Activated naive CD8-positive, alpha-beta T cell treated with anti-CD3 and anti-CD28 coated beads for 36 hours (primary cell): ENCODE measurements at places on chromosomes 2 and 18. TPM values are rescaled to one million over a fixed set of nuclear protein-coding genes. Genes with fewer than 3 reads are reported as not detected.

GRCh38 chr18:5527603-5528002 is 16.2 kb downstream of the EPB41L3 start:
- H3K4me3 ChIP-seq = no peak overlapping the region
- H3K36me3 ChIP-seq = no peaks in the 10 kb centered on the region
- H3K27ac ChIP-seq = no peak overlapping the region
- H3K27me3 ChIP-seq = peaks cover 25% of the 10 kb centered on the region

Gene KCNG2
- not detected for total RNA-seq

Gene NT5DC4
- not detected for total RNA-seq

DNA sequence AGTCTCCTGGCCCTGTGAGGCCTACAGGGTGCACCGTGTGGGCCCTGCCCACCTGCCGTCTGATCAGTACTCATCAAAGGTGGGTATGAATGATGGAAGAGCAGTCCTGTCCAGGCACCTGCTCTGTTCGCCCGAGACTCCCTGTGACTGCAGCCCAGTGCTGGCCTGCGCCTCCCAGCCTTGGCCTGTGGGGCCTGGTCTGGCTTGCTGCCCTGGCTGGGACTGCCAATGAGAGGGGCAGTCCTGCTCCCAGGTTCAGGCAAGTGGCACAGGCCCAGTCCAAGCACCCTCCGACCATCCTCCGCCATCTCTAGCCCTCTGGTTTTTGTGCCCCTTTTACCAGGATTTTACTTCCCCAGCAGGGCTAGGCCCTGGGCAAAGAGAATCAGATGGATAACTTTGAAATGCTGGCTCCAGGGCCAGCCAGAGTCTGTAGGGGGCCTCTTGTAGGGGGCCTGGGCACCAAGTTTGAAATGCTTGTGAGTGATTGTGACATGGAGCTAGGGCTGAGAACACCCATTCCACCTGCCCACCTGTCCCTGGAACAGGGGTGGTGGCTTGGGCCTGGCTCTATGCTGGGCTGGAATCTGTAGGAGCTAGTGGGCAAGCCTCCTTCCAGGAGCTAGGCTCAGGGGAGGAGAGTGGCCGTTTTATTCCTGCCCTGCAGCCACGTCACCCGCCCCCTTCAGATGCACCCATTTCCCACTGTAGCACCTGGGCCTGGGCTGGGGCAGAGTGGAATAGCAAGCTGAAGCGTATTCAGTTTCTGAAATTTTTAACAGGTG is 8.7 kb upstream of the HS6ST1 start:
- peaks cover 8% of the 10 kb centered on the region for H3K27me3 ChIP-seq
- H3K27ac ChIP-seq = no peak overlapping the region
- no peak for DNase-seq
- peaks cover 9% of the 10 kb centered on the region for H3K36me3 ChIP-seq
- H3K4me1 ChIP-seq = peaks cover 10% of the 10 kb centered on the region

Gene OTX1
- total RNA-seq = not detected

DNA sequence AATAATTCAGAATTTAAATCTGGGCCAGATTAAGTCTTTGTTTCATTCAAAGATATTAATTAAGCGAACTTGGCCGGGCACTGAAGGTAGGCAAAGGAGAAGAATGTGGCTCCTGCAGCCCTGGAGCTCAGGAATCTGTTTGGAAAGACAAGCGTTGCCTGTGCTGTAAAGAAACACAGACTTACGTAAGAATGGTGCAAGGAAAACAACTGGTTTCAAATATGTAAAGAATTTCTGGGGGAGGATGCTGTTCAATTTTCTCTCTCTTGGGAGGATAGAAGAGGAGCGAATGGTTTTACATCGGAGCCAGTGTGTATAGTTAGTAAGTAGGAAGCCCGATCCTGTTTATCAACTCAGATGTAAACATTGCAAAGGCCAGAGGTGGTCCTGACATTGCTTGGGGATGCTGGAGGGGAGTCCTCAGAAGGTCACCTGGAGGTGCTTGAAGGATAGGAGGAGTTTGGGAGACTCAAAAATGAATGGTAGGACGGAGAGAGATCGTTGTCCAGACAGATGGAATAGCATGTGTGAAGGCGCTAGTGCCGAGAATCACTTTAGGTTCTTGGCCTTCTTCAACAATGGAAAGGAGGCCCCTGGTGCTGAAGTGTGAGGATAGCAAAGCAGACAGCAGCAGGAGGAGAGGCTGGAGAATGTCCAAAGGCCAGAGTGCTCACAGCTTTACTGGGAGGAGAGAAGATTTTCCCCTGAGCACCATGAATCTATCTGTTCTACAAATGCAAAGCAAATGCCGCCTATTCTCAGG is 456.1 kb downstream of the LPIN1 start:
- no peaks in the 10 kb centered on the region for H3K27me3 ChIP-seq
- H3K27ac ChIP-seq = no peak overlapping the region
- no peaks in the 10 kb centered on the region for H3K36me3 ChIP-seq
- H3K4me3 ChIP-seq = no peak overlapping the region
- no peaks in the 10 kb centered on the region for H3K4me1 ChIP-seq

DNA sequence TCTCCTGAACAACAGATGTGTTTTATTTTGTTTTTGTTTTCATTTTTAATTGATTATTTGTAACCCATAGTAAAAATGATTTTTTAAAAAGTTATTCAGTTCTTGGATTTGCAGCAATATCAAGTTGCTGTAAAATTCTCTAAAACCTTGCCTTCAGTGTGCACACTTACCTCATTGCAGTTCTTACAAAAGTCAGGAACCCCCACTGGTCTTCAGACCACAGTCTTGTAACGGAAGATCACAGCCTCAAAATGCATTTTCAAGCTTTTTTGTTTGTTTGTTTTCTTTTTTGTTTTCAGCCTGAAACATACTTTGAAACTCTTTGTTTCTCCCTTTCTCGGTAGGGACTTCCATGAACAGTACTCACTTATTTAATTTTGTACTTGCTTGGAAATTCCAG is 1012.8 kb upstream of the GYPC start:
- no peaks in the 10 kb centered on the region for H3K4me1 ChIP-seq
- H3K4me3 ChIP-seq = no peak overlapping the region

DNA sequence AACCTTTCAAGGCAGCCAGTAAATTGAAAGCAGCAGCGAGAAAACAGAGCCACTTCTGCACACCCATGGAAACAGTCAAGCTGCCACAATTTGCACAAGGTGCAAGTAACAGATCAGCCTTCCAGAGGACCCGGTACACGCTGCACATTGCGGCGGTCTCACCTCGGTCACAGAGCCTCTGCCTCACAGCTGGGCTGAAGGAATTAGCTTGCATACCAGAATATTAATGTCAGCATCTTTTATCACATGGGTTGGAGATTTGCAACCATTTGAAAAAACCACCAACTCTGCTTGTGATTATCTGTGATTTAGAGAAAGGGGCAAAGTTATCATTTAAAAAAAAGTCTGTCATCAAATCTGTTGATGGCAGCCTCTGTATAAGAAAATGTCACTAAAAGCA is 330.5 kb upstream of the TCF4 start:
- DNase-seq = no peak
- no peaks in the 10 kb centered on the region for H3K4me1 ChIP-seq
- H3K4me3 ChIP-seq = no peak overlapping the region
- H3K36me3 ChIP-seq = no peaks in the 10 kb centered on the region
- H3K27me3 ChIP-seq = no peaks in the 10 kb centered on the region
- no peak overlapping the region for H3K27ac ChIP-seq

- H3K4me3 ChIP-seq = no peak overlapping the region
- H3K36me3 ChIP-seq = no peaks in the 10 kb centered on the region
- no peak for DNase-seq
Observed at GRCh38 chr2:237663517-237664110, 36.2 kb downstream of the LRRFIP1 start.

GRCh38 chr2:85445316-85446295 is 27.1 kb downstream of the SH2D6 start:
- peaks cover 3% of the 10 kb centered on the region for H3K4me1 ChIP-seq
- no peak overlapping the region for H3K27ac ChIP-seq
- DNase-seq = no peak

- H3K4me3 ChIP-seq = no peak overlapping the region
- no peaks in the 10 kb centered on the region for H3K36me3 ChIP-seq
- no peak overlapping the region for H3K27ac ChIP-seq
Observed at GRCh38 chr18:23088310-23088709, 47.0 kb upstream of the CABLES1 start.

Gene GREB1
- total RNA-seq = 0.52 TPM

GRCh38 chr2:221616561-221616960 is 44.5 kb upstream of the EPHA4 start:
- H3K27me3 ChIP-seq = peaks cover 10% of the 10 kb centered on the region
- H3K4me3 ChIP-seq = no peak overlapping the region
- no peak for DNase-seq
- H3K27ac ChIP-seq = no peak overlapping the region
- no peaks in the 10 kb centered on the region for H3K4me1 ChIP-seq

DNA sequence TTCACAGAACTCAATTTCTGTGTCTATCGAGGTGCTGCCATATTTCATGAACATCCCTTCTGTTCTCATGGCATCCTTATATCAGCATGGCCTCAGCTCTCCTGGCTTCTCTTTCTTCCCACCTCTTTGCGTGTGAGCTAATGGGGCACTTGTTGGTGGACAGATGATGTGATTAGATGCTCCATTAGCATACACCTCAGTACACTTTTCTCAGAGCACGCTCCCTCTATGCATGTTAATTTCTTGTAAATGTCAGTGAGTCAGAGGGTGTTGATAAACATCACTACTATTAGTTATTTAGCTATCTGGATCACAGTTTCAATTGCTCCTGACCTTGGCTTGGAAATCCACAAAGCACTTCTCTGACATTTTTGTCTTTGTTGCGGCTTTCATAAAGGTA is 159.4 kb downstream of the CD8B2 start:
- H3K4me1 ChIP-seq = no peaks in the 10 kb centered on the region
- DNase-seq = no peak
- H3K36me3 ChIP-seq = no peaks in the 10 kb centered on the region
- H3K4me3 ChIP-seq = no peak overlapping the region
- no peak overlapping the region for H3K27ac ChIP-seq

- H3K4me3 ChIP-seq = no peak overlapping the region
- H3K27ac ChIP-seq = no peak overlapping the region
- H3K36me3 ChIP-seq = peaks cover 45% of the 10 kb centered on the region
- H3K27me3 ChIP-seq = no peaks in the 10 kb centered on the region
- no peak for DNase-seq
- no peaks in the 10 kb centered on the region for H3K4me1 ChIP-seq
Observed at GRCh38 chr2:206011795-206012194, 74.2 kb downstream of the INO80D start.

Gene RAB17
- total RNA-seq = 0.31 TPM

GRCh38 chr2:129347486-129348217 is 631.8 kb upstream of the RAB6C start:
- H3K4me1 ChIP-seq = no peaks in the 10 kb centered on the region
- H3K27me3 ChIP-seq = peaks cover 4% of the 10 kb centered on the region
- no peak overlapping the region for H3K4me3 ChIP-seq
- no peaks in the 10 kb centered on the region for H3K36me3 ChIP-seq
- no peak overlapping the region for H3K27ac ChIP-seq

DNA sequence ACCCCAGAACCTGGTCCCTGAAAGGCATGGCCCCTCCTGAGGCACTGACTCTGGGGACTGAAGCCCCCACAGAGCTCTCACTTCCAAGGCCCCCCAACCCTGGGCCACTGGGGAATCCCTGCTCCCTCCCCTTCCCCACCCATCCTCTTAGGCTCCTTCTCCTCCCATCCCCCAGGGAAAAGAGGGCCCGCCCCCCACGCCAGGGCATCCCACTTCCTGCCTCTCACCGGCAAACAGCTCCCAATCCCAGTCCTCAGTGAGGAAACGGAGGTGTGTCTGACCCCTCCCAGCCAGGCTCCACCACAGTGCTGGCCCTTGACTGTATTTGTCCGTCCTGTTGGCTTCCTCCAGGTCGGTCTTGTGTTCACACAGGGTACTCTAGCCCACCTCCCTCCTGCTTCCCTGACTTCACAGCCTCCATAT is 35.0 kb upstream of the PTMA start:
- peaks cover 4% of the 10 kb centered on the region for H3K27me3 ChIP-seq
- H3K27ac ChIP-seq = peak overlapping the region; percentile 71
- H3K4me3 ChIP-seq = no peak overlapping the region
- H3K36me3 ChIP-seq = no peaks in the 10 kb centered on the region
- DNase-seq = no peak

DNA sequence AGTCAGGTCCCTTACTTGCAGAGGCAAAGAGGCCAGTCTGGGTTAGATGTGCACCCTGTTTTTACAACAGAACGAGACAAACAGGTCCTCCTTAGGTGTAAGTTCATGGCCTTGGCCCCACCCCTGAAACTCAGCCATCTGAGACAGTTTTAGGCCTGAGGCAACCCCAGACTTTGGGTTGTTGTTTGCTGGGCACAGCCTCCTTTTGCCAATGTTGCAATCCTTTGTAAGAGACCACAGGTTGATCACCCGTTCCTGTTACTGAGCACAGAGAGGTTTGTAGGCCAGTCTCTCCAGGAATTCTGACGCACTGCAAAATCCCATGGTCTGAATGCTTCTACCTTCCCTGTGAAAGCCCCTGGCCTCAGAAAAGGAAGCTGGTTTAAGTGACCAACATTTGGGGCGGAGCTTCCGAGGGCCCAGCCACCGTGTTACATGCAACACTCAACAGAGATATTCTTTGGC is 15.5 kb upstream of the IL1RN start:
- peaks cover 5% of the 10 kb centered on the region for H3K4me1 ChIP-seq
- no peak for DNase-seq
- no peaks in the 10 kb centered on the region for H3K36me3 ChIP-seq
- peaks cover 4% of the 10 kb centered on the region for H3K27me3 ChIP-seq

DNA sequence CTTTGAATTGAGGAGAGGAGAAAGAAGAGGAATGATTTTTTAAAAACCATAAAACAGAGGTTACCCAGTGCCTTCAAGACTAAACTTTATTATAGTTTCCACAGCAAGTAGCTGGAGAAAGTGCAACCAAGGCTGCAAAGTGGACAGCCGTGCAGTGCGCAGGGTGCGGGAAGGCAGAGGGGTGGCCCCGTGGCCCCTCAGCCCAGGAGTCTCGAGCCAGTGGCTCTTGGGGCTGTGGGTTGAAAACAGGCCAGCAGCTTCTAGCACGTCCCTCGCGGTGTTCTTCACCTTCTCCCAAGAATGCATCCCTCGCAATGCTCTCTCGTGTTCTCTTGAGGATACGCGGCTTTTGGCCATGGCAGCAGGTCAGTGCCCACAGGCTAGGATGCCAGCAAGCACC is 28.5 kb upstream of the ALKAL2 start:
- H3K27me3 ChIP-seq = peaks cover 17% of the 10 kb centered on the region
- peaks cover 17% of the 10 kb centered on the region for H3K4me1 ChIP-seq
- DNase-seq = no peak
- H3K27ac ChIP-seq = no peak overlapping the region

Gene G6PC2
- total RNA-seq = not detected

GRCh38 chr2:16218625-16219024 is 278.3 kb downstream of the MYCN start:
- H3K4me3 ChIP-seq = no peak overlapping the region
- H3K27ac ChIP-seq = no peak overlapping the region
- H3K36me3 ChIP-seq = no peaks in the 10 kb centered on the region
- peaks cover 15% of the 10 kb centered on the region for H3K27me3 ChIP-seq
